ENCODE measurements at places on chromosomes 5 and 9.

GRCh38 chr5:71810023-71810422 is 90.9 kb downstream of the CARTPT start:
- no peak for DNase-seq

- DNase-seq: no peak
Measured at GRCh38 chr5:178115814-178116142, 2.4 kb downstream of the N4BP3 start.

DNA sequence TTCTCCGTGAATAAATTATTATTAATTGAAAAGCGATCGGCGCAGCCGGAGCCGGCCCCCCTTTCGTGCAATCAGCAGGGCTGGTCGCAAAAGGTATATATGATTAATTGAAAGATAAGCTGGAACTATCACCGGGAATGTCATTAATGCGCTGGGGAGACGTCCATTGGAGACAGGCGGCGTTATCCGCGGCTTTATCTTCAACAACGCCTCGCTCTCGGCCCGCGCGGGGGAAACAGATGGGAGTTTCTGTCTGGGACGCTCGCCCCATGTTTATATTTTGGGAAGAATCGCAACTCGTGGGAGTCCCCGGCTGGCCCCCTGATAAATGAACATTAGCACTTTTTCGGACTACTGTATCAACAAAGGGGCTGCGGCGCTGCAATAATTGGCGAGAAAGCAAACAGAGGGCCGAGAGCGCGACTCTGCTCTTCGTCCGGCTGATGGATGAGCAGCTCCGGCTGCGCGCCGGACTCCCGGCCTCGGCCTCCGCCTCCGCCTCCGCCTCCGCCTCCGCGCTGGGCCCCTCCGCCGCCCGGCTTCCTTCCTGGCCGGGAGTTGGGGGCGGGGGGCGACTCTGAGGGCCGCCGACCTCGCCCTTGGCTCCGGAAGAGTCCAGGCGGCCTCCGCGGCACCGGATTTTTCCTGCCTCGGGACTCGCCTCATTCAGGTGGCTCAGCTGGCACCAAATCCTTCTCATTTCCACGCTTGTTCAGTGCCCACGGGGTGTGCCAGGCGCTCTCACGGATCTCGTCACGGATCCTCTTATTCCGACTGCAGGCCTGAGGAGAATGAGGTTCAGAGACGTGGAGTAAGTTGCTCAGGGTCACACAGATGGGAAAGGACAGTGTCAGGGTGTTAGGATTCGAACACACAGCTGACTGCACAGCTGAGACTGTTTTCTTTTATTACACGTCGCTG is 3.6 kb upstream of the NKX2-5 start:
- no peak for DNase-seq

DNA sequence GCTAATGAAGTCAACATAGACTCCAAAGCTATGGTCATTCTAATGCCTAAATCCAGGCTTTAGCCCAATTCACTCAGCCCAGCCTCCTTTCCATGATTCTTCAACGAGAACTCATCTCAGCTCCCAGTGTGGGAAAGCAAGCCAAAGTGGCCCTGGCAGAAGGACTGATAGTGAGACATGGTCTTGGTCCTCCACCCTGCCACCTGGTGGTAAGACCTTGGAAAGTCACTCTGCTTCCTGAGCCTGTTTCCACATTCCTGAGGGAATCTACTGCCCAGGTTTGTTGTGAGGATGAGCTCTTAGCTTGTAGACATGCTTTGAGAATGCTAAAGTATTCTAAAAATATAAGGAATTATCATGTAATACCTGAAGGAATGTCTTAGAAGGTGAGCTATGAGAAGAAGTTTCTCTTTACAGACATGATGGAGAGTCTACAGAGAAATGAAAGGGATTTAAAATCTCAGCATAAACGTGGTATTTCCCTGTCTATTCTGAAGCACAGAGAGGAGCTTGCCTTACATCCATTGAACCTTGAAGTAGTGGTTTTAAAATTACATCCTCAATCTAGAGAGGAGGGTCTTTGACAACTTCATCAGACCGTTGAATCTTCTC is 173.5 kb downstream of the TRIM32 start:
- no peak for DNase-seq

GRCh38 chr5:59798862-59799667 is 94.5 kb downstream of the PDE4D start:
- no peak for DNase-seq

DNA sequence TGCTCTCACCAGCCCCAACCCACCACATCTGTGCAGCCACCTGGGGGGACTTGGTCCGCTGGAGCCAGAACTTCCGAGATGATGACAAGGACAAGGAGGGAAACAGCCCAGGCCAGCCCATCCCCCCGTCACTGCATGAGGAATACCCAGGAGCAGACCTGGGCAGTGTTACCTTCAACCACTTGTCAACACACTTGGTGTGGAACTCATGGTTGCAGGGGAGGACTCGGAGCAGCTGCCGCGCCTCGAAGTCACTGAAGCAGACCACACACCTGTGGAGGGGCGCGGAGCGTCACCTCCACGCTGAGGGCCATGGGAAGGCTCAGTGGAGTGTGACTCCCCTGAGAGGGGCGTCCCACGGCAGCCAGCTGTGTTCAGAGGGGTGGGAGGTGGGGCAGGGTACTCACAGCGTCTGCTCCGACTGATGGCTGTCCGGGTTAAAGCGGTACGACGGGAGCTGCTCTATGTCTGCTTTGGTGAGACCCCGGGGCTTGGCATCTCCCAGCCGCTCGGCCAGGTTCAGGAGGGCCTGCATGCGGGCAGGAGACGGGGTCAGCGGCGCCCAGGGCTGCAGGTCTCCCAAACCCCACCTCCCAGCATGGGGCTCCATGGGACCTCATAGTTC is 8.0 kb downstream of the RNF44 start:
- no peak for DNase-seq

DNA sequence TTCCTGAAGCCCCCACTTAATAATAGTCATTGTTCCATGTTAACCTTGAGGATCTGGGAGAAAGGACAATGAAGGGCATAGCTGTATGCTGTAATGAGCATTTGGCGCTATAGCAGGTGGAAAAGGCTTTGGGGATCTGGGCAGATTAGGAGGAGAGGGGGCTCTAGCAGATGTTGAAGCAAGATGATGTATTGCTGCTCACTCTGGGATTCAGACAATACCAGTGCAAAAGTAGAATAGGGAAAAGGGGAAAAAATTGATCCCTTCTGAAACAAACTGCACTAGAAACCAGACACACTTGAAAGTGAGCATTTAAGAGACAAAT is 575.3 kb upstream of the MEF2C start:
- DNase-seq: no peak

Measured in stimulated activated CD4-positive, alpha-beta T cell treated with anti-CD3 and anti-CD28 coated beads, Interleukin-4, amount 100 ng/mL, for 48 hours (primary cell).